ENCODE measurements at places on chromosomes 6 and 20.

DNA sequence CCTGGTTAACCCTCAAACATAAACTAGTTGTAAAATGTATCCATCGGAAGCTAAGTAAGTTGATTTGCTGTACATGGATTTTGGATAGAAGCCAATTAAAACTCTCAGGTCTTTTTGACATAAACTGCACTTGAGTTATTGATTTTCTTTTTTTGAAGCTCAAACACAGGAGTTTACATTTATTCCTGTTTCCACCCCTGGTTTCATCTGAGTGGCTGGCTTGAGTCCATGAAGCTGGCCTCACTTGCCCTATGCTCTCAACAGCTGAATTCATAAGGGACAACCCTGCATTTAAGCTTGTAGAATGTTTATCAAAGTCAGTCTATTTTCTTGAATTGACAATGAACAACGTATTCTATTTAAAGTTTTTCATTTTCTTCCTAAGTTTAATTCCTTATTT is 58.1 kb upstream of the PLEKHG1 start:
- DNase-seq, result no peak

DNA sequence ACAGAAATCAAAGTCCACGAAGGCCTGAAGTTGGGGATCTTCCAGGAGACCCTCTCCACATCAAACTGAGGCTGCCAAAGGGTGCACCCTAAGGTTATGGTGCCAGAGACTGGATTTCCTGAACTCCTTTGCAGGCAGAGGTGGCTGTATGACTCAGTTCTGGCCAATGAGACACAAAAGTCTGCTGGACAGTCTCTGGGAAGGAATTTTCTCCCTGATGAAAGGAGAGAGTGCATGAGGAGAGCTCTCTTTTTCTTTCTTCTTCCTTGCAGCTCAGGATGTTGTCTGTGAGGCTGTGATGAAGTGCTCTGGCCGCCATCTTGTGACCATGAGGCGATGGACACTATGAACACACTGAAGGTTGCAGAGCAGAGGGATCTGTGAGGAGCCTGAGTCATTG is 85.2 kb downstream of the MDGA1 start:
- DNase-seq, result no peak

DNA sequence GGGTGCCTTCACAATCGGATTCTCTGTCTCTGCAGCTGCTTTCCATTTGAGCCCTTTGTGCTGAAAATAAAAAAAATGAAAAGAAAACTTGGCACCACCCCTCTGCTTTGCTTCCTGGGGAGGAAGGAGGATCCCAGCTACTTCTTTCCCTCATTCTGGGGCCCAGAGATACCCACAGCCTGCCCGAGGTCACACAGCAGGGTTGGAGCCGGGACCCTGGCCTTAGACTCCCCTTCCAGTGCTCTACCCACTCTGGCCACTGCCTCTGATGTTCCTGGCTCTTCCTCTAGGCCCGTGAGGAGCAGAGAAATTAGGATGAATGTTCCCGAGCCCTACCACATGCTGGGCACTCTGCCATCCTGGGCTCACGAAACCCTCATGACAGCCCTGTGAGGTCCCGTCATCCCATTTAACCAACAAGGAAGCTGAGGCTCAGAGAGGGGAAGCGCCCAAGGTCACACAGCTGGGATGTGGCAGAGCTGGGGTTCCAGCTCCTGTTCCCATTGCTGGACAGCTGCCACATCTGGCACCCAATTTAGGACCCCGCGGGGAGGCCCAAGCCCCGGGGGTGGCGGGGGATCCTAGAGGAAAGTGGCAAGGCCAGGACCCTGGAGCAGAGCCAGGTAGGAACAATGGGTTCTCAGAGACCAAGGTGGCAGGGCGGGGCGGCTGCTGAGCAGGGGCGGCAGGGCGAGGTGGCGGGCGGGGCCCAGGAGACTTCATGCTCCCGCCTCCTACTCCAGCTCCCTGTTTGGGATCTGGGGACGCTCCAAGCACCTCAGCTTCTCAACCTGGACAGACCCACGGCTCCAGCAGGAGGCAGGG is 76.6 kb downstream of the CEBPB start:
- DNase-seq, result no peak

GRCh38 chr6:47179286-47179685 is 130.4 kb downstream of the TNFRSF21 start:
- no peak for DNase-seq

- DNase-seq, result no peak
Observed at GRCh38 chr6:113299531-113299930, 557.6 kb upstream of the MARCKS start.

GRCh38 chr20:49119988-49120387 is 68.1 kb downstream of the STAU1 start:
- DNase-seq, result no peak

DNA sequence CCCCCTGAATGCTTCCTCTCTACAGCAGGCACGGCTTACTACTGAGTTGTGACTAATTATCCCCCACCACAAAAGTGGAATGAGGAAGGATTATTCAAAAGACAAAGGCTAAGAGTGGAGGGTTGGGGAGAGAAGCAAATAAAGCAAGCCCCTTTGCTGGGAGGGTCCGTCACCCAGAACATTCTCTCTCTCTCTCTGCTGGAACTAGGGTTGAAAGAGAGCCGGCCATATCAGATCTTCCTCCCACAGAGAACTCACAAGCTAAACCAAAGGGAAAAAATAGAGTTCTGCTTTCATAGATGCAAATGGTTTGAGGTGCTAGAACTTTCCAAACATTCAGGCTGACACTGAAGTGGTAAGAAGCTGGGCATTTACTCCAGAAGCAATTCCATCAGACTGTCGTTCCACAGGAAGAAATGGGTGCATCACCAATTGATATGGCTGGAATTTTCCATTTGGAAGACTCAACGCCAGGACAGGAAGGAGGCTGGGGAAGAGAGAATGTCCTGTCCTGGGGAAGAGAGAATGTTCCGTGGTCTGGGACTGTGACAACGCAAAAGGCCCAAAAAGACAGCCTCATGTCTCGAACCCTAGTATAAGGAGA is 7.9 kb downstream of the ZMYND8 start:
- no peak for DNase-seq

DNA sequence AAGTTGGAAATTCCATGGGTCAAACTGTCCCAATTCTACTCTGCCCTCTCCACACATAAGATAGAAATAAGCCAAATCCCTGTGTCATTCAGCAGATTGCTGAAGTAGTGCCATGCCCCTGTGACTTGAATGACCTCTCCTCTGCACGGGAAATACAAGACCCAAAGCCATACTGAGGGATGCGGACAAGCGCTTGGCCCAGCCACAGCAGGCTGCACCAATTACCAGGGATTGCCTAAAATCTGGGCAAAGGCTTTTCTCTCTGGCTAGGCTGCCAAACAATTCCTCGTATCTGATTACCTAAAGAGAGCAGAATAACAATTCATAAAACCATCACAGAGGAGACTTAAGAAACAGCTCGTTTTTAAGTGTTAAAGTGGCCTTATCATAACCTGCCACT is 421.8 kb upstream of the JARID2 start:
- DNase-seq, result no peak

- no peak for DNase-seq
Observed at GRCh38 chr6:47168180-47168579, 126.0 kb upstream of the ADGRF1 start.

GRCh38 chr6:168602576-168602975 is 161.6 kb downstream of the SMOC2 start:
- DNase-seq, result no peak

DNA sequence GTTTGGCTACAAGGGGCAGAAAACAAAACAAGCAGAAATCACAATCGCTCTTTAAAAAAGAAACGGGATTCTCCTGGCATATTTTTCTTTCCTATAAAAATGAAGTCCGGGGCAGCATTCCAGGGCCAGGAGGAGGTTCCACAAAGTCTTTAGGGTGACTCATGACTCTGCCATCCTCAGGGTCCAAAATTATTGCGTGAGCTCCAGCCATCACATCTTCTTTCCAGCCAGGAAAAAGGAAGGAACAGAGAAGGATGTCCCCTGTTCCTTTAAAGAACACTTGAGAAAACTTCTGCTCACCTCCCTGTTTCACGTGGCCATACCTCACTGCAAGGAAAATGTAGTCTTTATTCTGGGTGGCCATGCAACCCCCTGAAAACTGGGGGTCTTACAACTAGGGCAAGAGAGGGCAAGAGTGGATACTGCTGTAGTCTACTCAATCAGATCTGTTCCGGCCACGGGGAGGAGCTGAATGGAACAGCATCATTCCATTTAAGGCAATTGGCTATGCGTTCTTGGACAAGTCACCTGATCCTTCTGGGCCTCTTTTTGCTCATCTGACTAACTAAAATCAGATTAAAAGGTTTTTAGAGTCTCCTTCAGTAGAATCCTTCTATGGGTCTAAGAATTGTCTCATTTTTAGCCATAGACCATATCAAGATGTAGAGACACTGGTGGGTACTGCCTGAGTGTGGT is 49.4 kb downstream of the CTCFL start:
- DNase-seq, result no peak

- DNase-seq, result no peak
Observed at GRCh38 chr20:11929947-11930346, 12.3 kb downstream of the BTBD3 start.

- no peak for DNase-seq
Observed at GRCh38 chr6:169783971-169784820, 32.8 kb downstream of the ERMARD start.

- DNase-seq, result no peak
Observed at GRCh38 chr20:49503176-49503575, 20.7 kb upstream of the KCNB1 start.

DNA sequence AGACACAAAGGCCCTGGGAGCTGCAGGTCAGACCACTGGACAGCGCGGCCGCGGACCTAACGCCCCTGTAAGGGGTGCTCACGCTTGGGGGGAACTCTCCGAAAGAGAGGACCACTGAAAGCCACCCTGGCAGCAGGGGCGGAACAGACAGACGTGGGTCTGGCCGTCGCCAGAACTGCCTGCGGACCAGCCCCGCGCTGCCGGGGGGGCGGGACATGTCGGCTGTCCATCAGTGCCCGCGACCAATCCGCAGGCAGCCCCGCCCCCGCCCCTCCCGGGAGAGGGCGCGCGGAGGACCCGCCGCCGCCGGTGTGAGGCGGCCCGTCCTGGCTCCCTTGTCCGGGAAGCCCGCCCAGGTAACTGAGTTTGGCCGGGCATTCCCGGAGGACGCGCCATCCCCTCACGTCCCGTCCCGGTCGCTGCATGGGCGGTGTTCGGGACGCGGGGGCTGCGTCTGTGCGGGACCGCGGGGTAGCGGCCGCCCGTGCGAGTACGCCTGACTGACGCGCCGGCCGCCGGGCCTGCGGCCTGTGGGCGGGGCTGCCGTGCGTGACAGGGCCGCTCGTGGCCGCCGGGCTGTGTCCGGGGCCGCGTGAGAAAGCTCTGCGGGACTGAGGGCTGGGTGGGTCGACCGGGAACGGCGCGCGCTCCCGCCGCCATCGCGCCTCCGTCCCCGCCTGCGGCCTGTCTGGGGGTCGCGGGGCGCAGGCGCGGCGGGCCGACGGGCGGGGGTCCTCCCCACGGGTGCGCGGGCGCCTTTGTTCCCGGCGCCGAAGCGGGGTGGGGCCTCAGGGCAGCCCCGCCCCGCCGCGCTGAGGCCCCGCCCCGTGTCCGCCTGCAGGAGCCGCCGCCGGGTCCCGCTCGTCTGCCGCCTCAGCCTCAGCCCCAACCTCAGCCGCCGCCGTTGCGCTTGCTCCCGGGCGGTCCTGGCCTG is at the start of gene PLCG1:
Gene PLCG1 (plus strand): TSS at position 864 of the 934 bp plus-strand sequence. CDS start 99 bp downstream, outside the sequence.
- DNase-seq, result peak; percentile 81

- no peak for DNase-seq
Observed at GRCh38 chr6:273551-274058, 18.7 kb upstream of the DUSP22 start.

DNA sequence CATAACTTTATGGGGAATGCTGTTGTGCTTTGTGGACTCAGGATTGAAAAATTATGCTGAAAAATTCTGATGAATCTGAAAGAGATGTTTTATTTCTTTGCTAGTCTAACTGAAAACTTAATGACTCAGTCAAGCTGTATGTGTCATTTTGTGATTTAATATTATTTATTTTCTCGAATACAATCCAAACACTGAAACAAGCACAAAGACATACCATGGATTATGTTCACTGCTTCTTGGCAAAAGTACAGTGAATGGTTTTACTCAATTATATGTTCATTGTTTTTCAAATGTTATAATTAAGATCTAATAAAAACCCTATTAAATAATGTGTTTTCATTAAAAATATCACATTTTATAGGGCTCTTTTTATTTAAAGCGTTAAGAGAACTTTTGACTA is 330.6 kb upstream of the EPHA7 start:
- no peak for DNase-seq

DNA sequence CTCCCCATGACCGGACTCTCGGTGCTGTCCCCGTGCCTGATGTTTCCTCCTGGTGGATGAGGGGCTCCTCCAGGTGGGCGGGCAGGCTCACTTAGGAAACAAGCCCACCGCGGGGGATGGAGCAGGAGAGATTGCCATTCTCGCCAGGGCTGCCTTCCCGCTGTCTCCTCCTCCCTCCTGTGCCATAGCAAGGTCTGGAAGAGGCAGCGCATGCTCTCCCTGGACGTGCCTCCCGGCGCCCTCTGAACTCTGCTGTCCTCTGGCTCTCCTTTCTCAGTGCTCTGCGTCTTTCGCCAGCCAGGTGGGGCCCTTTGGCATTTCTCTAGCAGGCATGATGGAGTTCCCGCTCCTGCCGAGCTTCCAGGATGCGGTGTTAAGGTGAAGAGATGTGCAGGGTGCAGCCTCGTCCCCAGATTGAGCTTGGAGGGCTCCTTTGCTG is 17.4 kb upstream of the NPEPL1 start:
- no peak for DNase-seq

DNA sequence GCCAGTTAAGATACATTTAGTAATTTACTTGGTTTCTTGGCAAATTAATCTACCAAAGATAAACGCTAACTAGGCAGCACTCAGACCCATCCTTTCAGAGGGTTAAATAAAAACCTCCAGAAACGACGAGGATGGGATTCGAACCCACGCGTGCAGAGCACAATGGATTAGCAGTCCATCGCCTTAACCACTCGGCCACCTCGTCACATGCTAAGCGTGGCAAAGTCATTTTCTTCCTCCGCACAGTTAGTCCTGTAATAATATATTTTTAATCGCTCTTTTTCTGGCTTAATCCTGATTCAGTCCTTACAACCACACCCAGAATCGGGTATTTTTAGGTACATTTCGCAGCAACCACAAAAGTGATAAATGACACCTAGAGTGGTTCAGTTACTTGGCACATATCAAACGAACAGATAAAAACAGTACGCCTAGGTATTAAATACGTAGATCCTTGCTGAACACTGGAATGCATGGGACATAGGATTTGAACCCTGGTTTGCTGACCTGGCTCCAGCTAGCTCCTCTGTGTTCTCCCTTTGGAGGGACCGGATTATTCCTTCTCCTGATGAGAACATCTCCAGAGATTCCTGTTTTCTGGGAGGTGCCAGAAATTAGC is 71.6 kb downstream of the GPX5 start:
- no peak for DNase-seq
